ENCODE measurements at places on chromosomes 3 and 15. TPM values are rescaled to one million over a fixed set of nuclear protein-coding genes. Genes with fewer than 3 reads are reported as not detected.

Gene CD200
- total RNA-seq, result 3.4 TPM

Gene ITPR1
- 51.6 TPM for total RNA-seq

Gene MITF
- total RNA-seq, result 75.3 TPM

Gene GHRL
- not detected for total RNA-seq

Gene SCAANT1
- total RNA-seq, result not detected

Gene RASGRP1
- total RNA-seq, result 1.3 TPM

DNA sequence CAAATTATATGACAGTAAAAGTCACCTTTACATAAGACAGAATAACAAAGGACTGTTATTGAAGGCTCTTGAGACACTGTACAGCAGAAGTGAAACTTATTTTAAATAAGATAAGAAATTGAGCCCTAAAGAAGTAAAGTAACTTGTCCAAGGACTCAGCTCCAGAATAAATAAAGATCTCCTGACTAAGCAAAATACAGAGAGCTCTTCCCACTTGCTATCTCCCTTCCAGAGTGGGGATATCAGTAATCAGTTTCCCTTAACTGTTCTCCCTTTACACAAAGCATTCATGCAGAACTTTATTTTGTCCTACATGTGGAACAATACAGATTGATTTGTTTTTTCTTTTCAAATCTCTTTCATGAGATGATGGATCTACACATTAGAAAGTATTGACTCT, 129.5 kb upstream of the BHLHE40 start:
- no peak for DNase-seq

- DNase-seq, result no peak
Observed at GRCh38 chr3:129686941-129687340, 80.5 kb upstream of the PLXND1 start.

DNA sequence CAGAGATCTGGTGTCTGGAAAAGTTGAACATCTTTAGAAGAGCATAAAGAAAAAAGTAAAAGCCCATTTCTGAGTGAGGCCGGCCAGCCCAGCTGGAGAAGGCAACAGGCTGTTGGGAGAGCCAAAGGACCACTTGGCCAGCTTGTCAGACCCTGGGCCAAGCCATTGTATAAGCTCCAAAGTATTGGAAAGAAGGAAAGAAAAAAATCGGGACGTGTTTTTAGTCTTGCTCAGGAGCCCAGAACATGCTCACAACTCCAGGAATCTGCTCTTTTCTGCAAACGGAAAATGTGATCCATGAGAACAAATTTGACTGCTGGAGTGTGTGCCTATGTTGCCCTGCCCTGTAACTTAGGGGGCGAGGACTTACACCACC, 10.4 kb upstream of the CLPX start:
- DNase-seq, result no peak

GRCh38 chr3:52434491-52435115, 10.3 kb downstream of the SEMA3G start:
- DNase-seq, result peak; percentile 61

- DNase-seq, result no peak
Observed at GRCh38 chr3:114460459-114460858, 166.6 kb downstream of the TIGIT start.

- DNase-seq, result no peak
Observed at GRCh38 chr3:117434661-117435412, 725.3 kb downstream of the TUSC7 start.

DNA sequence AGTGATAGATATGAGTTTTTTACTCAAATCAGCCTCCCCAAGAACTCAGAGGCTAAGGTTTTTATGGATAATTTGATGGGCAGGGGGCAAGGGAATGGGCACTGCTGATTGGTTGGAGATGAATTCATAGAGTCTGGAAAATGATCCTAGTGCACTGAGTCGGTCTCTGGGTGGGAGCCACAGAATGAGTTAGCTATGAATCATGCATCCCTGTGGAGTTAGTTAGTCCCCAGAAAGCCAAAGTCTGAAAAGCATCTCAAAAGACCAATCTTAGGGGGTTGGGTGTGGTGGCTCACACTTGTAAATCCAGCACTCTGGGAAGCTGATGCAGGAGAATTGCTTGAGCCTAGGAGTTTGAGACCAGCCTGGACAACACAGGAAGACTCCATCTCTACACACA, 516.1 kb downstream of the AGBL1 start:
- no peak for DNase-seq

- DNase-seq, result no peak
Observed at GRCh38 chr3:130758624-130759369, 12.2 kb upstream of the PIK3R4 start.

DNA sequence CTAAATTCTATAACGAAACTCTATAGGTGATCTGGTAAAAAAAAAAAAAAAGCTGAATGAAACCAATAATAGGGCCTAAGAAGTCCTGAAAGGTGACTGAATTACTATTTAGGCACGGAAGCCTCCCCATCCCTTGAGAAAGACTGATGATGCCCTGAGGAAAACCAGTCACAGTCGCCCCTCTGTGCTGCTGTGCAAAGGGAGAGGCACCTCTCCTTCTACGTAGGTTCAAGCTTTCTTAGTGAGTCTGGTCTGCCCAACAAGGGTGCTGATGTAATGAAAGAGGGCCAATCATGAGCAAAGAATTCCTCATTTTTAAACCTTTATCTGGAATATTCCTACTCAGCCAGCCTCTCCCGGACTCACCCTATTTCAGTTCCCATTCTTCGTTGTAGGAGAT, 11.9 kb downstream of the NPHP3 start:
- peak; percentile 33 for DNase-seq

- no peak for DNase-seq
Observed at GRCh38 chr15:95162531-95162930, 931.2 kb downstream of the MCTP2 start.

- no peak for DNase-seq
Observed at GRCh38 chr3:50994537-50994936, 319.8 kb downstream of the DOCK3 start.

- DNase-seq, result no peak
Observed at GRCh38 chr3:58168498-58168897, 42.3 kb downstream of the DNASE1L3 start.

- no peak for DNase-seq
Observed at GRCh38 chr3:62672270-62672987, 202.8 kb downstream of the CADPS start.

GRCh38 chr3:29186131-29186599, 94.7 kb upstream of the RBMS3 start:
- DNase-seq, result no peak

DNA sequence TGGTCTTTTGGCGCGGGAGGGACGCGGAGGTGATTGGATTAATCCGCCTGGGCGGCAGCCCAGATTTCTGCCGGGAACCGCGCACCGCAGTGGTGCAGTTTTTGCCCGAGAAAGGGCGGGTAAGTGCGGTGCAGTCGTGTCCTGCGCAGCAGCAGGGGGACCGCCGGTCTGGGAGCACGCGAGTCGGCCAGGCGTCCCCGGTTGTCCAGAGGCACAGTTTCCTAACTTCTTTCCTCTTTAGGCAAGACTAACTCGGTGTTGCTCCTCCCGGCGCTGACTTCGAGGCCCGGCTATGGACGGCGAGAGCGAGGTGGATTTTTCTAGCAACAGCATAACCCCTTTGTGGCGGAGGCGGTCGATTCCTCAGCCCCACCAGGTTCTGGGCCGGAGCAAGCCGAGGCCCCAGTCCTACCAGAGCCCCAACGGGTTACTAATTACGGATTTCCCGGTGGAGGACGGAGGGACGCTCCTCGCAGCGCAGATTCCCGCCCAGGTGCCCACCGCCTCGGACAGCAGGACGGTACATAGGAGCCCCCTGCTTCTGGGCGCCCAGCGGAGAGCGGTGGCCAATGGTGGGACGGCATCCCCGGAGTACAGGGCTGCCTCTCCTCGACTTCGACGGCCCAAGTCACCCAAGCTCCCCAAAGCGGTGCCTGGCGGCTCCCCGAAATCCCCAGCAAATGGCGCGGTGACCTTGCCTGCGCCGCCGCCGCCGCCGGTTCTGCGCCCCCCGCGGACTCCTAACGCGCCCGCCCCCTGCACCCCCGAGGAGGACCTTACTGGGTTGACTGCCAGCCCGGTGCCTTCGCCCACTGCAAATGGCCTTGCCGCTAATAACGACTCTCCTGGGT, 736 bp downstream of the ARHGEF26 start:
- DNase-seq, result peak; percentile 23
